ENCODE measurements at places on chromosomes 1 and 21. TPM values are rescaled to one million over a fixed set of nuclear protein-coding genes. Genes with fewer than 3 reads are reported as not detected.

FCN3 gene
- 0.29 TPM for total RNA-seq

NEK2 gene
- 0.25 TPM for total RNA-seq

PRDM16 gene
- 4.2 TPM for total RNA-seq

OR2L3 gene
- total RNA-seq: not detected

TMPRSS2 gene
- not detected for total RNA-seq

KCNJ6 gene
- total RNA-seq: not detected

CD1B gene
- not detected for total RNA-seq

KCNA2 gene
- total RNA-seq: 0.10 TPM

NTMT2 gene
- not detected for total RNA-seq

METTL25B gene
- total RNA-seq: 13.1 TPM

SYPL2 gene
- 1.00 TPM for total RNA-seq

HEYL gene
- 1.00 TPM for total RNA-seq

ZBTB17 gene
- 10.0 TPM for total RNA-seq

Measured in cardiac ventricle fibroblast (primary cell).